Anterior cingulate cortex (tissue), 58 donors: ENCODE measurements at places on chromosomes 12 and 14.

DNA sequence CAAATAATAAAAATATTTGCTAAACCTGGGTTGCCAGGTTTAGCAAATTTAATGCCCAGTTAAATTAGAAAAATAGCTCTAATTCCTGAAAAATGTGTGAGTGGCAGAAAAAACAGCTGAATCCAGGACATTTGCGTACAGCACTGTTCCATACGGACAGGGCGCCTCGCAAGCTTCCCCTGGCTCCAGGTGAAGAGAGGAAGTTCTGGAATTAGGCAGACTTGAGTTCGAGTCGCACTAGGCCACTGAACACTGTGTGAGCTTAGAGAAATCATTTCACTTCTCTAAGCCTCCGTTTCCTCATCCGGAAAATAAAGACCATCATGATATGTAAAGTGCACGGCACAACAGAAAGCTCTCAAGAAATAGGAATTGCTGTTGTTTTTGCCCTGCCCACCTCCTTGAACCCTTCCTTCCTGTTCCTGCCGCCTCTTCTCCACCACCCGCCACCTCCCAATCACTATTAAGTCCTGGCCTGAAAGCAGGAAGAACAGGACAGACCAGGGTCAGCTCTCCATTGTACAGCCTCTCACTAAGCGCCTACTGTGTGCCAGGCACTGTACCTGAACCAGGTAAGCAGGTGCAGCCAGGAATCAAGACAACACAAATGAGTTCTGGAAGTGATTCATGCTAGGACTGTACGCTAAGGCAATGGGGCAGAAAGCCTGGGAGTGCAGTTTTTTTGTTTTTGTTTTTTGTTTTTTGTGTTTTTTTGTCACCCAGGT lies 763 bp upstream of the PHETA1 start:
- DNase-seq, result no peak

GRCh38 chr14:68552075-68552474 lies 240.8 kb downstream of the ZFP36L1 start:
- no peak for DNase-seq

- DNase-seq, result no peak
Observed at GRCh38 chr14:60064491-60065072, 27.1 kb upstream of the PCNX4 start.

DNA sequence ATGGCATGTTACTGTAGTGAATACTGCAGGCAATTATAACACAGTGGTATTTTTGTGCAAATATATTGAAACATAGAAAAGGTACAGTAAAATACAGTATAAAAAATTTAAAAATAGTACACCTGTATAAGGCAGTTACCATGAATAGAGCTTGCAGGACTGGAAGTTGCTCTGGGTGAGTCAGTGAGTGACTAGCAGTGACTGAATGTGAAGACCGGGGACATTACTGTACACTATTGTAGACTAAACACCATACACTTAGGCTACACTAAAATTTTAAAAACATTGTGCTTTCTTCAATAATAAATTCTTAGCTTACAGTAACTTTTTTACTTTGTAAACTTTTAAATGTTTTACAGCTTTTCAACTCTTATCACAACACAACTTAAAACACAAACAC lies 181.7 kb downstream of the GALC start:
- DNase-seq, result no peak

- DNase-seq, result no peak
Observed at GRCh38 chr14:64444984-64445845, 20.1 kb upstream of the AKAP5 start.

DNA sequence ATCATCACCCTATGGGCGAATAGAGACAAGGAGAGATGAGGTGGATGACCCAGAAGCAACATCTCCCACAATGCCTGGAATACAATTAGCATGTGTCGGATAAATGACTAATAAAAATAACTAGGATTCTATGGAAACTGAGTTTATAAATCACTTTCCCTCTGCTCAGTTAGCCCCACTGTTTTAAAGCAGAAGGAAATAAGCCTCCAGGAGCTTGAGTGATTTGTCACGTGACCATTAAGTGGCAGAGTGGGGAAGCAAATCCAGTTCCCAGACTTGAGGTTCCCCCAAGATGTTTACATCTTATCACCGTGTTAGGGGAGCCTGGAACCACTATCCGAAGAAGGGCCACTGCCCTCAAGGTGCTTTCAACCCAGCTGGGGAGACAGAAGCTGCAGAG lies 136.5 kb upstream of the CCND2 start:
- no peak for DNase-seq

- no peak for DNase-seq
Observed at GRCh38 chr12:72006766-72007165, 68.1 kb downstream of the TPH2 start.

DNA sequence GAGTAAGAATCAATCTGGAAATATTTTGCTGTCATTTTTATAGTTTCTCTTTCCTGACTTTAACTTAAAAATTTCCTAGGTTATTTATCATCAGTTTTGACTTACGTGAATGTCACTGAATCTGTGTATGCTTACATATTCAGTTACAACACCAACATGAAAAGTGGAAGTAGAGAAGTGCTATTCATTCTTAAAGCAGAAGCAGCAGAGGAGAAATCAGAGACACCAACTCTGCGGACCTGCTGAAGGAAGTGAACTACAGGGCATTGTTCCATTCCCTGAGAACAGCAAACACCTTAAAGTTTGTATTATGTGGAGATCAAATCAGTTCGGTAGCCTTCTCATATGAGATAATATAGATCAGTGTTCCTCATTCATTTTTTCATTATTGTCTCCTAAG lies 34.1 kb downstream of the RAD51B start:
- DNase-seq, result no peak

DNA sequence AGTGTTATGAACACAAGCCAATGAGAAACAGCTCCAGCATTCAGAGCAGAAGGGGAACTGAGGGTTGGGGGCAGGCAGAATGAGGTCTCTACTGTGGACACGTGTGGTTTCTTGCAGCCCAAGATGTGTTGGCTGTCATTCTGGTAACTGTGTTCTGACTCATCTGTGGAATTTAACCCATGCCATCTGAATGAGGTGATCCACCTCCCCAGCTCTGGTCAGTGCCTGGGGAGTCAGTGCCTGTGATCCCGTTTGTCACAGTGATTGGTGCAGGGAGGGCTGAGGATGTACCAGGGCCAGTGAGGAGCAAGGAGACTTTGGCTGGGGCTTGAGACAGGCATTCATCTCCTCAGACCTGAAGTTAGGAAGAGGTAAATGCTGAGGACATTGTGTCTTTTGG lies 216.8 kb downstream of the MSRB3 start:
- DNase-seq, result no peak

DNA sequence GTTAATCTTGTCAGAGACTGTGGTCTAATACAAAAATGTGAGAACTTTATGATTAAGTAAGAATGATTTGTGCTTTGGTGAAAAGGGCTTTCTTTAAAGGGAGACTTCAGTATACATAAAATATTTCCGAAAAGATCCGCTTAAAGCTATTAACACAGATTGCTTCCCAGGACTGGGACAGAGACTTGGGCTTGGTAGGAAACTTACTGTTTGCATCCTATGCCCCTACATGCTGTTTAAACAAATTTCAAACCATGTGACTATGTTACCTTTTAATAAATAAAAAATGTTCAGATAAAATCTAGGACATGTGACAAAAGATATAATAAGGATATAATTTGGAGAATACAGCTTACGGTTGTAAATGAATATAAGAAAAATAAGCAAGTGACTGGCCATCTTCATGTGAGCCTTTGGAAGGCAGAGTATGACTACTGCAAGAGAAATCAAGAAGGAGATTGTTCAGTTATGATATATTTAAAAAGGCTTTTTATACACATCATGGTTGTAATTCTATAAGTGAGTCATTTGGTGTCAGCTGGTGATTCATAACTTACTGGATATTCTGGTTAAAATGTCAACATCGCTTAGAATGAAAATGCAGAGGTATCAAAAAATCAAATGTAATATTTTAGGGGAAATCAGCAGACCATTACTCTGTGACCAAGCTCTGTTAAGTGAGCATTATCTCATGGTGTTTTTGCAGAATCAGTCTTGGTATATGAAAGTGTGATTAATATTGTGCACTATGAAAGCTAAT lies 234.7 kb upstream of the E2F7 start:
- no peak for DNase-seq

DNA sequence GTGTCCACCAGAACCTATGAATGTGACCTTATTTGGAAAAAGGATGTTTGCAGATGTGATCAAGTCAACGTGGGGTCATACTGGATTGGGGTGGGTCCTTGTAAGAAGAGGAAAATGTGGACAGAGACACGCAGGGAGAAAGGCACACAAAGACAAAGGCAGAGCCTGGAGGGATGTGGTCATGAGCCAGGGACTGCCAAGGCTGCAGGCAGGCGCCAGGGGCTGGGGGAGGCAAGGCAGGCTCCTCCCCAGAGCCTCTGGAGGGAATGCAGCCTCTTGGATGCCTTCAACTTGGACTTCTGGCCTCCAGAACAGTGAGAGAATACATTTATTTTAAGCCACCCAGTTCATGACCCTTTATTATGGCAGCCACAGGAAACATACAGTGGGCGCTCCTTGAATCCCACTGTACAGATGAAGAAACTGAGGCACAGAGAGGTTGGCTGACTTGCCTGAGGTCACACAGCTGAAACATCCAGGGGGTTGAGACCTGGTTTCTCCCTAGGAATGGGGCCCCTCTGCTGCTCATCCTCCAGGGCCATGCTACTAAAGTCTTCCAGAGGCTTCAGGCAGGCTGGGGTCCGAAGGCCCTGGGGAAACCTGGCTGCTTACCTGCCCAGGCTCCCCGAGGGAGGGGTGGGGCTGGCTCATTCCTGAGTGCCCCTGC lies 99.7 kb downstream of the RFLNA start:
- DNase-seq, result no peak

GRCh38 chr14:94400422-94400841 lies 12.0 kb upstream of the SERPINA1 start:
- DNase-seq, result no peak

DNA sequence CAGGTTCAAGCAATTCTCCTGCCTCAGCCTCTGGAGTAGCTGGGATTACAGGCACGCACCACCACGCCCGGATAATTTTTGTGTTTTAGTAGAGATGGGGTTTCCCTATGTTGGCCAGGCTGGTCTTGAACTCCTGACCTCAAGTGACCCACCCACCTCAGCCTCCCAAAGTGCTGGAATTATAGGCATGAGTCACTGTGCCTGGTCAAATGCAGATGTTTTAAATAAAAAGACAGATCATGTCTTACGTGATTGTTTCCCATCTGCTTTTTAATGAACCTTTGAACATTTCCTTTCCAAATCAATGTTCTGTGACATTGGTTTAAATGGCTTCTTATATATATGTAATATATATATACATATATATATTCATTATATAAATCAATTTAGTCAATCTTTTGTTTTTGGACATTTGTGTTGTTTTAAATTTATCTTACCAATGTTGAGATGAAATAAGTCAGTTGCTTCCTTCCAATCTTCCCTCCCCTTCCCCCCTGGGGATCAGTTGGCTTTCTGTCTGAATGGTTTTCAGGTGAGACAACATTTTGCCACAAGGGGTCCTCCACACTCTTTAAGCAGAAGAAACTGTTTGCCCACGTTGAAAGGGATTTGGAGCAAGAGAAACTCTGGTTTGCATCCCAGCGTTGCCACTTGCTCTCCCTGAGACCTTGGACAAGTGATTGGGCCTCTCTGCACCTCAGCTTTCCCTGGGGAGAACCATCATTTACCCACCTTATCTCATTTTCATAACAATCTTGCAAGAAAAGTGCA lies 47.6 kb upstream of the RBM19 start:
- DNase-seq, result no peak

DNA sequence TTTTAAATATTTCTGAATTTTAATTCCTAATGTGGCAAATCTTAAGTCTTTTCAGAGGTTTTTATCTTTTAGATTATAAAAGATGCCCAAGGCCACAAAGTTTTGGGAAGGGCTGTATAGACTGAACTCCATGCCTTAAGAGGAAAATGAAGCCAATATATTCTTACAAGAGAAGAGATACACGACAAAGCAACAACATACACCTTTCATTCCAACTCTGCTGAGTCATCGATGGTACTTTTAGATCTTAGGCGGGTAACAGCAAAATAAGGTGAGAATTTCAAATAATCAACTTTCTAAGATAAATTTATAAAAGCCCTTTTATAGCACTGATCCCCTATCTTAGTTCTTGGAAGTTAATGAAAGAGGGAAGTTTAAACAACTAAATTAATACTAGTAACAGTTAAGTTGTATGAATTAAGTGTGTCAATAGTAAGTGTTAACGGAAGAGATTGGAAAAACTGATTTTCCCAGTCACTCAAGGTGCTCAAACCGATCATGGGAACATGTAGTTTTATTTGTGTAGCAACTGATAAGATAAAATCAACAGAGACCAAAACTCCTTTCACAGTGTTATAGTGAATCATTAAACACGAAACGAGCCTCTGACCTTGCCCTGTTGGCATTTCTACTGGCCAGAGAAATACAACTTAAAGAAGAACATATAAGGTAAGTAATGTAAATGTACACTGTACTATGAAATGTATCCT lies 18.8 kb upstream of the PIK3C2G start:
- no peak for DNase-seq

- no peak for DNase-seq
Observed at GRCh38 chr14:101925152-101925551, 39.2 kb upstream of the DYNC1H1 start.

DNA sequence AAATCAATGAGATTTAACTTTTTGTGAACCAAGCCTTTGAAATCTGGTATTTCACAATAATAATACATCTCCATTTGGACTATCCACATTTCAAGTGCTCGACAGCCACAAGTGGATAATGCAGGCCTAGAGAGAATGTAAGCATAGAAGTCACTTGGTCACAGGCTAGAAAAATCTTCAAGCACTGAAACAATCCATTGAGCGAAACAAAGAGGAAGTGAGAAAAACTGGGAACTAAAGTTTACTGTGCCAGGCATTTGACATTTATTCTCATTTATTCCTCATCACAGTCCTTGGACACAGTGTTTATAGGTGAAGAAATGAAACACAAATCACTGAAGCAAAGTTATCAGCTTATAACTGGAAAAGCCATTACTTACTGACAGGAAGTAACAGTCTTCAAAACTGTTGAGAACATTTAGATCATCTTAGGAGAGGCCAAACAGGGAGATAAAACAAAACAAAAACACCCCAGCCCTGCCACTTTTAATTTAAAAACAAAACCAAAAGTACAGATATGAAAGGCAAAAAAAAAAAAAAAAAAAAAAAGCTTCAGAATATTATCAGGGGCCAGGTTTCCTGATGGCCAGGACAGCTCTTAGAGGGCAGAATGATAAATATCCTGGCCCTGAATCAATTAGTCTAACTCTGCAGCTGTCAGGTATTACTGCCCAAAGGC lies 29.2 kb downstream of the GNS start:
- DNase-seq, result no peak

DNA sequence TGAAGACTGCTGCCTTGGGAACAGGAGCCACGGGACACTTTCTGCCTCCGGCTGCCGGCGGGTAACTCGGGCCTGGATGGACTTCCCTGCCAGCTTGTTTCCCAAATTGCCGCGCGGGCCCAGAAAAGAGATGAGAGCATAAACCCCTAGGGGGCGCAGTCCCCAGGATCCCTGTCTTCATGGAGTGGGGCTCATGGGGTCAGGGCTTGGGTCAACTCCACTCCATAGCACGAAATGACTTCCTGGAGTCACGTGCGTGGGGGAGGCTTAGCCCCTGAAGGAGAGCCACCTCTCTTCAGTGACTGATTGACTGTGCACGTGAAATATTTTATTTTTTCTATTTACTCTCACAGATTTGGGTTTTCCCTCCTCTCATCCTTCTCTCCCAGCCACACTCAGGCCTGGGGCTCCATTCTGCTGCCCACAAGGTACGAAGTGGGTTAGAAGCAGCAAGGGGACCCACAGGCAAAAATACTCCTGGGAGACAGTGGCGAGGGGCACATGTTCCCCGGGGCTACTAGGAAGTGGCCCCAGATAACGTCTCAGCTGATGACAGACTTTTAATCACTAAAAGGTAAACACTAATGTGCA lies 10.0 kb downstream of the PGF start:
- DNase-seq, result no peak
